Amniotic stem cell (primary cell): ENCODE measurements at places on chromosomes 6 and 20.
A peak's percentile ranks its signal among the peaks of the same experiment; 100 is the strongest.

GRCh38 chr6:101760843-101761621 is 367.5 kb downstream of the GRIK2 start:
- peak; percentile 47 for DNase-seq

- DNase-seq: no peak
Measured at GRCh38 chr6:52255434-52255833, 11.1 kb upstream of the IL17F start.

GRCh38 chr6:16933961-16934360 is 167.9 kb upstream of the STMND1 start:
- no peak for DNase-seq

DNA sequence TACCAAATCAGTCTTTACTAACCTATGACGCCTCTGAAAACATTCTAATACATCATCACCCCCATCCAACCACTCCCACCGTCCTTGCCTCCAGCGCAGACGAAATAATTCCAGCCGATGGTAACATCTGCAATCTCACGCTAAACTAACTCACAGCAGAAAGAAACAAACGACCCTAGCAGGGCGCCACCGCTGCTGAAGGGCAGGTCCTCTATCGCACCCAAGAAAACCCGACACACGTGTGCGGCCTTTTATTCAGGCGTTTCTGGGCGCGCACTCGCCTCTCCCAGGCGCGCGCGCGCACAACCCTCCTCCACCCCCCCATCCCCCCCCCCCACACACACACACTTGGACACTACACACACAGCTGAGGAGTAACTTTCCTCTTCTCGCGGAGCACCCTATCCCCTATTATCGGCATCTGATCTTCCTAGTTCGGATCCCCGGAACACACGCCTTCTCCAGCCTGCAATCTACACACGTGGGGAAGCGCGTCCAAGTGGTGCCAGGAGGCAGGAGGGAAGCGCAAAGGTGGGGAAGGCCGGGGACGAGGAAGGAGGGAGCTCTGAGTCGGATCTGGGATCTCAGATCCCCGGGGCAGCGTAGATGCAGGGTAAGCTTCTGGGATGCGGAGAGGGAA is 1.4 kb downstream of the GFOD1 start:
- no peak for DNase-seq

GRCh38 chr6:148479497-148479896 is 136.9 kb downstream of the SASH1 start:
- no peak for DNase-seq

DNA sequence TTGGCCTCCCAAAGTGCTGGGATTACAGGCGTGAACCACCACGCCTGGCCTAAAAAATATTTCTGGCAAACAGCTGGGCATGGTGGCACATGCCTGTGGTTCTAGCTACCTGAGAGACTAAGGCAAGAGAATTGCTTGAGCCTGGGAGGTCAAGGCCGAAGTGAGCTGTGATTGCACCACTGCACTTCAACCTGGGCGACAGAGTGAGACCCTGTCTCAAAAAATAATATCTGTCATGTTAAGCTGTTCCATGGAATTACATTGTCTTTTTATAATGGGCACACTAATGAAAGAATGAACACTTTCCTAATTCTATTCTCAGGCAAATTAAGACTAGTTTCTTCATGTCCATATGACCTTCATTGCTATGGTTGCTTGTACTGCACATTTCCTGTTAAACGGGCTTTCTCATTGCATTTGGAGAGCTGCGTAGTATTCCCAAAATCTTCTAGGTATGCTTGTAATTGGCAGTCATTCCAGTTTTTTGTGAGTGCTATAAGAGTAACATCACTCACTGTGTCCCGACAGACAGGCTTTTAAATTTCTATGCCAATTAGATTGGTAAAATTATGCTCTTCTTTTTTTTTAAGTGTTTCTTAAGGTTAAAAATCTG is 12.1 kb downstream of the AMD1 start:
- DNase-seq: no peak

DNA sequence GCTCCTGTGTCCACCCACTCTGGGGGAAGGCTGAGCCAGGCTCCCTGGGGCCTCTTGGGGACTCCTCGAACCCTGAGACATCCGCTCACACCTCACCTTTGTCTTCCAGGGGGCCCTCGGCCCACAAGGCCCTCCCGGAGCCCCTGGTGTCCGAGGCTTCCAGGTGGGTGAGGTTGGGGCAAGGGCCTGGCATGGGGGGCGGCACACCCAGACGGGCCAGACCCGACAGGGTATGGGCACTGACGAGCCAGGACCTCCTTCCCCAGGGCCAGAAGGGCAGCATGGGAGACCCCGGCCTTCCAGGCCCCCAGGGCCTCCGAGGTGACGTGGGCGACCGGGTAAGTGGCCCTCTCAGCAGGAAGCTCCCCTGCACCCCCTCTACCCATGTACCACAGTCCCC is 13.4 kb downstream of the COL9A3 start:
- no peak for DNase-seq

- no peak for DNase-seq
Measured at GRCh38 chr6:107712237-107712664, 111.9 kb downstream of the SCML4 start.

- no peak for DNase-seq
Measured at GRCh38 chr6:95599706-95600105, 22.4 kb downstream of the MANEA start.

DNA sequence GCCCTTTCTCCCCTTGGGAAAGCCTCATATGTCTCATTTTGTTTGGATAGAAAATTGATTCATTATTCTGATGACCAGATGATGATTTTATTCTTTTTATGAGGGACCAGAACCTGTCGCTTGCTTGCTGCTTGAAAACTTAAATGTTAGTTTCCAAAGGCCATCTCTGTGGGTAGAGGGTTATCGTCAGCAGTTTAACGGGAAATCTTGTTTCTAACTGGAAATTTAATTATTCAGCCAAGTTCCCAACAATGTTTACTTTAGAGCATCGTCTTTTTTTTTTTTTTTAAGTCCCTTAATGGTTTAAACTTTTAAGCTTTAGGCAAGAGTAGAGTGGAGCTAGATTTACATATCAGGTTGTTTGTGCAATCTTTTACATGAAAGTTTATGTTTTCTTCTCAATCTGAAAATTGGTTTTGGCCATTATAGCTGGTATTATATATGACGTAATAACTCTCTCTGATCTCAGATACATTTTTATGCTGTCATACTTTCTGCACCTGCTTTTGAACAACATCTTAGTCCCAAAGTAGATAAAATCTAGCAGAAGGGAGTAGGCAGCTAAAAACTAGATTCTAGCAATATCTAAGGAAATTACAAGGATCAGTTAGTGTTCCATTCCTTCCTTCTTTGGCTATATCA is 93.9 kb downstream of the FOXO3 start:
- no peak for DNase-seq

- DNase-seq: no peak
Measured at GRCh38 chr6:147834084-147834776, 325.7 kb downstream of the SAMD5 start.

DNA sequence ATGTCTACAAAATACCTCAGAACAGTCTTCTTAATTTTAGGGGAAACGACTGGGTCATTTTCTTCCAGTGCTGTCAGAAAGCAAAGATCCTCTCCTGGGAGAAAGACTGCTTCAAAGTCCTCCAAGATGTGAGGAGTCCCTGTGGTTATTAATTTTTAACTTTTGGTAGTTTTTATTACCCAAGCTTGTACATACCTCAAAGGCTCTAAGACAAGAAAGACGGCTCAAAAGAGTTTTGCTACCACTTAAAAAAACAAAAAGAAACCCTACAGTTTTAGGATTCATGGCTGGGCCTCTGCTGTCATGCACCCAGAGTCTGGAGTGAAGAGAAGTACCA is 56.1 kb upstream of the APCDD1L start:
- DNase-seq: no peak

GRCh38 chr20:32463642-32464400 is 105.7 kb downstream of the ASXL1 start:
- no peak for DNase-seq

DNA sequence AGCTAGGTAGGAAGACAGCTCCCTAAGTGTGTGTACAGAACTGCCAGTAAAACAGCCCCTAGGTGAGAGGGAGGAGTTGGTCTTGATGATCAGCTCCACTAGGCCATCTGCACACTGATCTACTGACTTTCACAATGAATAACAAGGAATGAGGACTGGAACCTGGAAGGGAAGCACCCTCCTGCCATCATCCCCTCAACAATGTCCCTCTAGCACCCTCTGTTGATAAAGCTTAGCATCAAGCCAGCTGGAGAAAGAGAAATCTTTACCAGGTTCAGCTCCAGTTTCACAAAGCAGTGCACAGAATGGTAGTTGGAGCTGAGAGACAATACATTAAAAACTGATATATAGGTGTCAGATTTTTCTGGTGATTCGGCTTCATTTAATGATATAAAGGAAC is 57.2 kb upstream of the IRAK1BP1 start:
- peak; percentile 29 for DNase-seq

- no peak for DNase-seq
Measured at GRCh38 chr6:168890306-168890980, 363.2 kb downstream of the THBS2 start.

- no peak for DNase-seq
Measured at GRCh38 chr6:3683331-3683730, 68.2 kb downstream of the PXDC1 start.

DNA sequence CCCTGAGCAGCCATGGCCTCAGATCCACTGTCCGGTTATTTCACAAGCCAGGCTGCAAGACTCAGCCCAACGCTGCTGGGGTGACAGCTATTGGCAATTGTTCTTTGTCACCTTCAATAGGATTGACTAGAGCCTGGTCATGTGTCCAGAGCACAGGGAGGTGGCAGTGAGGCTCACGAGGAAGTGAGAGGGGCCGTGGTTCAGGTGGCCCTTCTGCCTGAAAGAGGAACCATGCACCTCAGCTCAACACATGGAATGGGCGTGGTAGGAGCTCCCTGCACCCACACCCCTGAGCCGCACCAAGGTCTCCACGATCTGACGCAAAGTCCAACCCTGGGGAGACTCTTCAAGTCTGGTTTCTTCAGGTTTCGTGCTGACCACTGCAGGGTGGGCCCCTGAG is 184.8 kb upstream of the CDH4 start:
- no peak for DNase-seq

DNA sequence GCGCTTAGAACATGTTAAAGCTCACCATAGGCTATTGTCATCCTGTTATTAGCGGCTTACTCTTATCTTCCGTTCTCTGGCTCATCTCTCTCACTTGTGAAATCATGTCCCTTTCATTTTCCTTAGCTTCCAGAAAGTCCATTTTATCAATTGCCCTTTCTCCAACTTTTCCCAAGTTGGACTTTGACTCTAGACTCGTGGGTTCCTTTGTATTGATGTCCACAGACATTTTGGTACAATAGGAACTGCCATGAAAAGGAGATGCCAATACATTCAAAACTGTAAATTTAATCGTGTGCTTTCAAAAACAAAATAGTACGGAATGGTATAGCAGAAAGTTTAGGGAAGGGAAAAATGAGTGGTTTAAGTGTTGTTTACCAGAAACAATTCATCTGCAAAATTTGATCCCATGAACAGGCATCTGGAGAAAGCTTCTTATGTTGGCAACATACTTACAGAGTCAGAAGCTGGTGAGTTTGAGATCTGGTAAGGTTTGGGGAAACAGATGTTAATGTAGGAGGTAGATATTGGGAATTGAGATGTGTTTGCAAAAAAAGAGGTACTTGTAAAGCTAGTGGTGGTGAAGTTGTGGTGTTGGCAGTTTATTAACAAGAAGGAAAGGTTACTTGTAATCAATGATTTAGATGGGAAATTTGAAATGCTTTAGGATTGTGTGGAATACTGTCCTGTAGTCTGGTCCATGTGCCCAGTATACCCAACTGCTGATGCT is 10.2 kb upstream of the HIVEP1 start:
- no peak for DNase-seq

DNA sequence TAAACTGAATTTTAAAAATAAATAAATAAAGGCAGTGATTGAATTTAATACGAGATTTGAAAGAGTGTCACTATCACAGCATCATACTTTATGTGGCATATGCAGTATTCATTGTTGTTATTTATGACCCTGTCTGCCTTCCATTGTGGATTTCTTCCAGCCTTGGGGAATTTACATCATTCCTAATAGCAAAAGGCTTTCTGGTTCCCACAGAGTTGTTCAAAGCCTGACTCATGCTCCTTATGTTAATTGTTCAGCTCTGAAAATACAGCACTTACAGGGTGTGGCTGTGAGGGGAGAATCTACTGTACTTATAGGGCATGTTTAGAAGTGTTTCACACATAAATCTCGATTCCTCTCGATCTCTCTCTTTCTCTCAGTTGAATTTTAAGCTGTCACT is 54.4 kb downstream of the JAG1 start:
- DNase-seq: peak; percentile 69

DNA sequence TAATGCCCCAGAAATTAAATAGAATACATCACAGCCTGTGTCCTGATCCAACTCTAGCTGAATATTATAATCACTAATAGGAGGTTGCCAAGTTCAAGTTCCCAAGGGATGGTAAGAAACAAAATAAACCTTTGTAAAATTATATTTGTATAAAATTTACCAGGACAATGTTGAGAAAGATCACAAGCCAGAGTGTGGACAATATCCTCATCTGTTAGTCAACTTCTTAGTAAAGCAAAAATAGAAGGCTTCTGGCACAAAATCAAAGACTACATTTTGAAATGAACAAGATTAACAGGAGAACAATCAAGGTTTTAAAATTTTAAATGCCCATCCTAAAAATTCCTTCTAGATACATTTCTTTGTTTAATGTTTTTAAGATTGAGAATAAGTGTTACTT is 290.4 kb upstream of the HSF2 start:
- DNase-seq: no peak

GRCh38 chr20:20664795-20665589 is 47.5 kb downstream of the RALGAPA2 start:
- no peak for DNase-seq

DNA sequence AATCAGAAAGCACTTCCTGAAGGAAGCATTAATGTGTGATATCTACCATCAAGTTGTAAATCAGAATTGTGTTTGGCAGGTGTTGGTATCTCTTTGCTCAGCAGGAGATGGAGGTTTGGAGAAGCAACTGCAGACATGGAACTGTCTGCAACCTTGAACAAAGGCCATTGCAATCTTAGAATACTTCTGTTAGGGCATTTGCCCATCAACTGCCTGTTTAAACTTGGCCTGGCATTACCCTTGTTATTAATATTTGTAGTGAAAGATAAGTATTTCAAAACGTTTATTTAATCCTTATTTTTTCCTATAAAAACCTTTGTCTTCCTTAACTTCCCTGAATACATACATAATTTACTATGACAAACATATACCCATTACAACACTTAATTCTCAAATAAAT is 14.1 kb downstream of the GSTA5 start:
- DNase-seq: no peak

DNA sequence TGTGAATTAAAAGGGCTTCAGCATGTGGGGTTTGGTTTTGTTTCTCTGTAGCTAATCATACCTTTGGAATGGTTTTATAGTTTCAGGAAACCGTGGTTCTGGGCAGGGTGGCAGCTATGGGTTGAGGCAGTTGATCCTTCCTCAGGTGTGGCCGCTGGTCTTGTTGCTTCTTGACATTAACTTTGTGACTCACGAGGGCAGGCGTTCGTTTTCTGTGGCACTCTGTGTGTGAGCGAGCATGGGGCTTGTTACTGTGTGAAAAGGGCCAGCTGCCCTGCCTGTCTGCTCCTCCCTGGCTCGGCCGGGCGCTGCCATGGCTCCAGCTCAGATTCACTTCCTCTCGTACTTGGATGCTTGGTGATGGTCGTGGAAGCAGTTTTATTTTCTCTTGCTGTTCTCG is 16.2 kb downstream of the DNAJC5 start:
- no peak for DNase-seq
